ENCODE measurements at places on chromosomes 6 and 20. TPM values are rescaled to one million over a fixed set of nuclear protein-coding genes. Genes with fewer than 3 reads are reported as not detected.

HS3ST5 gene
- total RNA-seq, result 0.95 TPM

C6orf141 gene
- 12.3 TPM for total RNA-seq

CALHM5 gene
- total RNA-seq, result 0.09 TPM

MLN gene
- not detected for total RNA-seq

MLIP gene
- 1.3 TPM for total RNA-seq

GSTA2 gene
- total RNA-seq, result 10.7 TPM

DNA sequence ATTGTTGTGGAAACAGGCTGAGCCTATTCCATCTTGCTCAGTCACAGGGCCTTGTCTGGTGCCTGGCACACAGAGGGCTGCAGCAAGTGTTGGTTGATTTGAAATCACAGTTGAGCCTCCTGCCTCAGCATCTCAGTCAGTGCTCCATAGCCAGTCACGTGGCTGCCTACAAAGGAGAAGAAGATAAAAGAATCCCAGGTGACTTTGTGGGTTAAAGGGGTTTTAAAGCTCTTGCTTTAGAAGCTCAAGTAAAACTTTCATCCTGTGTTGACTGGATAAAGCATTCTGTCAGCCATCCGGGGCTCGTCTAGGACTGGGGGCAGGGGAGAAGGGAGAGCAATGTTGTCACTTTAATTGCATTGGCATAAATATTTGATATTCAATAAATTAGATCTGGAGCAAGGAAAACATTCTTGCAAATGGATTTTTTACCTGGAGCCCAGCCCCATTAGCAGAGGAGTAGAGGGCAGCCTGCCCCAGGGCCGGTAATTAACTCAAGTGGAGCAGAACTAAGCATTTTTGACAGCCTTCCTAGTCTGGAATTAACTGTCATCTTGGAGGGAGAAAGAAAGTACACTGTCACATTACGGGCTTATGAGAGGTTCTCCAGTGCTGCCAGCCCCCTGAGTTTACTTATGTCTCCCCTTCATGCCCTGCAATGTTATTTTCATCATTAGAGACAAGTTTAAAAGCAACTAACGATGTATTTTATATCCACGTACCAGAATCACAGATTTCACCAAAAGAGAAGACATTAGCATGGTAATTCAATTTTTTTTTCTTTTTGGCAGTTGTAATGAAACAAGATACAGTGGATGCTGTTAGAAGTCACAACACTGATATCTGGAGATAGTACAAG, 71.7 kb upstream of the GTSF1L start:
- DNase-seq, result no peak

- no peak for DNase-seq
Observed at GRCh38 chr20:24297993-24298392, 171.4 kb upstream of the SYNDIG1 start.

- DNase-seq, result no peak
Observed at GRCh38 chr6:147742440-147742839, 233.9 kb downstream of the SAMD5 start.

GRCh38 chr6:4303638-4304037, 168.3 kb upstream of the ECI2 start:
- DNase-seq, result no peak

DNA sequence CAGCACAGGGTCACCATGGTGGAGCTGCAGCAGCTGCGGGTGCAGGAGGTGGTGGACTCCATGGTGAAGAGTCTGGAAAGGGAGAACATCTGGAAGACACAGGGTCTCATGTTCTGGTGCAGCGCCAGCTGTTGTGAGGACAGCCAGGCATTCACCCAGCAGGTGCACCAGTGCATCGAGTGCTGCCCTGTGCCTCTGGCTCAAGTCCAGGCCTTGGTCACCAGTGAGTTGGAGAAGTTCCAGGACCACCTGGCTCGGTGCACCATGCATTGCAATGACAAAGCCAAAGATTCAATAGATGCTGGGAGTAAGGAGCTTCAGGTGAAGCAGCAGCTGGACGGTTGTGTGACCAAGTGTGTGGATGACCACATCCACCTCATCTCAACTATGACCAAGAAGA, 22.9 kb upstream of the RIPK1 start:
- DNase-seq, result no peak

- DNase-seq, result no peak
Observed at GRCh38 chr6:69735027-69735426, 61.8 kb downstream of the LMBRD1 start.

GRCh38 chr6:33682341-33682740, 29.2 kb downstream of the UQCC2 start:
- DNase-seq, result no peak

DNA sequence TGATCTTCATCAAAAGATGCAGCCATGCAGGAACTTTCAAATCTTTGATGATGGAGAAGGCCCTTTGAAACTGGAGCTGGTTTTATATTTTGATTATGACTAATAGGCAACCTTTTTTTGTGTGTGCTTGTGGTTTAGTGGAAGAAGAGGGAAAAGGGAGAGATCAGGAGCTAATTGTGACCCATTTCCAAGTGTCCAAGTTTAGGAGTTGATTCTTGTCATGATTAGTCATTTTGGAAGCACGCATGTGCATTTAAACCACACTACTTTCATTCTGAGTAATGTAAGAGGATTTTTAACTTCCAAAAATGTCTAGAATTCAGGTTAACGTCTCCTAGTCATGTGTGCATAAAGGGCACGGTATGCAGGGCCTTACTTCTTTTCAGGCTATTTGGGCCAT, 3.5 kb downstream of the FOXO3 start:
- no peak for DNase-seq

DNA sequence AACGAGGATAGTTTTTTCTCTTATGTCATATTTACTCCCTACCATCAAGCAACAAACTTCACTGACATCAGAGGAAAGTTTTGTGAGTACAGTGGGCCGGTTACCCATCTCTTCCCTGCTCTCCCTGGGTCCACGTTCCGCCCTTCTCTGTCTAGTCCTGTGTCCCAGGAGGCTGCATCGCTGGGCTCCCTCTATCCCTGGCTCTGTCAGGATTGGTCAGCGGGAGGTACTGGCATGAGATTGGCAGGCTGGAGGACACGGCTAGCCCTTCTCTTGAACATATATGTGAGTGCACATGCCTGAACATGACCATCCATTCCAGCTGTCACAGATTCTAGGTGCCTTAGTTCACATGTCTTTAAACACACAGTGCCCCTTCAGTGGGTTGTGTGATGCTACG, 30.3 kb upstream of the TMEM181 start:
- no peak for DNase-seq

DNA sequence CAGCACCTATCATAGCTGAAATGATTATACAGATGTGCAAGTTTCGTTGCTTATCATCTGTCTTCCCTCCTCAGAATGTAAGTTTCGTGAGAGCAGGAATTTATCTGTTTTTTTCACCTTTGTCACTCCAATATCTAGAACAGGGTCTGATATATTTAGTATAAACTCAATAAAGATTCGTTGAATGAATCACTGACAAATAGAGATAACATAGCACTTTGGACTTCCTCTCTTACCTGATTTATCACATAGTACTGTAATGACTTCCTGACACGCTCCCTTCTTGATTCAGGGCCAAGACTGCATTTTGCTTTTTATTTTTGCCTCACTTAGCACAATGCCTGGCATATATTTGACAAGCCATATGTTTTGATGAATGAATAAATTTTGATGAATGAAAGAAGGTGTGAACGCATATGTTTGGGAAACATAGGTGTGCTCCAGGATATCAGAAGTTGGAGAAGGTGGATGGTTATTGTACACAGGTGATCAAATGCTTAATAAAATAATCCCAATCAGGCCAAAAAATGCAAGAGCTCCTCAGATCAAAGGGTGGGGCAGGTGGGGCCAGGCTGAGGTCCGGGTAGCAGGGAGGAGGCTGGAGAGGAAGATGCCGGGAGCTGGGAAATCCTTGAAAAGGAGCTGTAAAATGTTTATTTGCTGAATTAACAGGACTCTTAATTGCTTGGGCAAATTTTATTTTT, 33.0 kb downstream of the PIM1 start:
- no peak for DNase-seq

GRCh38 chr6:126040826-126041225, 54.5 kb downstream of the TRMT11 start:
- DNase-seq, result no peak

DNA sequence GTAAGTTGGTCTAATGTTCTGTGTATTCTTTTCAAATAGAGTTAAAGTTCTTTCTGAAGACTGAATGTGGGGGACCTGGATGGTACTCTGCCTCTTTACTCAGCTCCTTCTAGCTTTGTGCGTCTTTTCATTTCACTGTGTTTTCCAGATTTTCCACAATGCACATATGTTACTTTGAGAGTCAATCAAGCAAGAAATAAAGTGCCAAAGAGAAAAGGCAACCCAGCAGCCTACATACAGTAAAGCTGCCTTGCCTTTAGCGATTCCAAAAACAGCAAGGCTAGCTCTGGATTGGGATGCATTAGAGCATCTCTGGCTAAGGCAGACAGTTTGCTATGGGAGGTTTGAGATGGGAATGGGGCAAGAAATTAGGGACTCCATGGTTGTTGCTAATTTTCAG, 5.3 kb downstream of the C6orf163 start:
- DNase-seq, result no peak
